ENCODE measurements at places on chromosomes 7 and 10. TPM values are rescaled to one million over a fixed set of nuclear protein-coding genes. Genes with fewer than 3 reads are reported as not detected.

HOXA3 gene
- not detected for total RNA-seq

GRCh38 chr10:29783201-29783947 lies 148.6 kb upstream of the SVIL start:
- H3K27ac ChIP-seq, result no peak overlapping the region
- no peak for DNase-seq
- no peaks in the 10 kb centered on the region for H3K4me1 ChIP-seq
- H3K27me3 ChIP-seq, result no peaks in the 10 kb centered on the region

PDZD7 gene
- total RNA-seq, result 2.8 TPM

GRCh38 chr7:39033885-39034624 lies 56.3 kb downstream of the POU6F2 start:
- H3K4me1 ChIP-seq, result no peaks in the 10 kb centered on the region
- no peaks in the 10 kb centered on the region for H3K27me3 ChIP-seq
- H3K36me3 ChIP-seq, result no peaks in the 10 kb centered on the region
- DNase-seq, result no peak
- H3K27ac ChIP-seq, result no peak overlapping the region

- no peak for DNase-seq
- no peak overlapping the region for H3K4me3 ChIP-seq
- no peak overlapping the region for H3K27ac ChIP-seq
Measured at GRCh38 chr7:28750981-28751380, 207.1 kb downstream of the TRIL start.

DNA sequence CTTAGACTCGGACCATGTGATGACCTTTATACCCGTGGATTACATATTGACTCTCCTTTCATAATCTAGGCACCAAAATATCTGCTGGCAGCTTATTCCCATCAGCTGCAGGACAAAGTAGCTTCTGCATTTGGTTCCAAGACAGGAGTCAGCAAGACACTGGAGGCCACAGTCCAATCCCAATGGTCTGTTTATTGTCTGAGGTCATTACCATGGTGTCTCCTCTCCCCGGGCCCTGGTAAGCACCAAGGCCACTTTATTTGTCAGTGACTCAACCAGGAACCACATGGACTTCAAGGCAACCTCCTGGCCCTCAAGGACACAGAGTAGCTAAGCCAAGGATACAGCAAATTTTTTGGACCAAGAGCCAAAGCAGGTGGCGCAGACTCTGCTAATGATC lies 36.1 kb downstream of the KCNMA1 start:
- no peaks in the 10 kb centered on the region for H3K27me3 ChIP-seq
- no peak overlapping the region for H3K4me3 ChIP-seq
- H3K36me3 ChIP-seq, result no peaks in the 10 kb centered on the region
- no peak overlapping the region for H3K27ac ChIP-seq

DNA sequence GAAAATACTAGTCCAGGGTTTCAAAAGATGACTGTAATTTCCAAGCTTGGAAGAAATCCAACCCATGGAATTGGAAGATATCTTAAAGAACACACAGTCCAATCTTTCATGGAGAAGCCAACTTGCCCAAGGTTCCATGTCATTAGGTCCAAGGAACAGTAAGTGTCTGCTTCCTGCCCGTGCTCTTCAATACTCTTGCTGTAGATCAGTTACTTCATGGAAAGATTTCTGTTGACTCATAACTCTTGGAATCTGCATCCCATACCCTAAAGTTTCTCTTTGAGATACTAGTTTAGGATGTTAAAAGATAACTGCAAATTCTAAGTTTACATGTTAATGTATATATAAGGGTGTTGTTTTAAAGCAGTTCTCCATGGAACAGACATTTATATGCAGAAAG lies 127.9 kb upstream of the SLC13A1 start:
- no peaks in the 10 kb centered on the region for H3K4me1 ChIP-seq
- no peak overlapping the region for H3K4me3 ChIP-seq
- H3K36me3 ChIP-seq, result no peaks in the 10 kb centered on the region
- no peaks in the 10 kb centered on the region for H3K27me3 ChIP-seq
- DNase-seq, result no peak
- no peak overlapping the region for H3K27ac ChIP-seq
